ENCODE measurements at places on chromosomes 6 and 20. TPM values are rescaled to one million over a fixed set of nuclear protein-coding genes. Genes with fewer than 3 reads are reported as not detected.
A peak's percentile ranks its signal among the peaks of the same experiment; 100 is the strongest.

DNA sequence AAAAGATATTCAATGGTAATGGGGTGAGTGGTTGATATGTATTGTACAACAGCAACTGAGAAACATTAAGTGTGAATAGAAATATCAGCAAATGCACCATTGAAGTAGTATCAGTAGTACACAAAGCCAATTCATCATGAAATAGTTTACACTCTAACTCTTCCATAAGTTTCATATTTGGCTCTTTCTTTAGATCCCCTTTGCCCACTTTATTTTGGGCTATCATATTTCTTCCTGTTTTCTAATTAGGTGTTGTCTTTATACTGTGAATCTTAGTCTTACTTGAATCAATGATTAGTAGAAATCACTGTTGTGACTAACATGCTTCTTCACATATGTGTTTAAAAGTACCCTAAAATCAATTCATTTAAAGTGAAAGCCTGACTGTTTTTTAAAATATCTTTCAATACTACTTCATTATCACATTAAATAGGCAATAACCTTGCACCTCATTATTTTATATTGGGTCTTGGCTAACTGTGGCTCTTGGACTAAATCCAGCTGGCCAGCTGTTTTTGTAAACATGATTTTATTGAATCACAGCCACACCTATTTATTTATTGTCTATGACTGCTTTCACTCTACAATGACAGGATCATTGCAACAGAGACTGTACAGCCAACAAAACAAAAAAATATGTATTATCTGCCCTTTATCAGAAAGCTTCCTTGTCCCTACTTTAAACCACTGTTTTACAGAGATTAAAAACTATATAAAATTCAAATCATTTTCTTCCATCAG lies 38.9 kb downstream of the EYS start:
- no peak overlapping the region for H3K27ac ChIP-seq
- DNase-seq: no peak
- H3K4me3 ChIP-seq: no peak overlapping the region
- no peaks in the 10 kb centered on the region for H3K4me1 ChIP-seq

DNA sequence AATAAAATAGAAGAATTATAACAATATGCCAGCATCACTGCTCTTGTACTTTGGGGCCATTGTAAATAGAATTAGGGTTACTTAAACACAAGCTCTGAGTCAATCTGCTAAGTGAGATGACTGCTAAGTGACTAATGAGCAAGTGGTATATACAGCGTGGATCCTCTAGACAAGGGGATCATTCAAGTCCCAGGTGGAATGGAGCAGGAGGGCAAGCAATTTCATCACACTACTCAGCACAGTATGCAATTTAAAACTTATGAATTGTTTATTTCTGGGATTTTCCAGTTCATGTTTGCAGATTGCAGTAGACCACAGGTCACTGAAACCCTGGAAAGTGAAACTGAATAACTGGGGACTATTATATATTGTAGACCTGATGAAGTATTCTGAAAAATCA lies 235.3 kb downstream of the BTBD3 start:
- no peaks in the 10 kb centered on the region for H3K36me3 ChIP-seq
- DNase-seq: no peak
- H3K27ac ChIP-seq: no peak overlapping the region

DNA sequence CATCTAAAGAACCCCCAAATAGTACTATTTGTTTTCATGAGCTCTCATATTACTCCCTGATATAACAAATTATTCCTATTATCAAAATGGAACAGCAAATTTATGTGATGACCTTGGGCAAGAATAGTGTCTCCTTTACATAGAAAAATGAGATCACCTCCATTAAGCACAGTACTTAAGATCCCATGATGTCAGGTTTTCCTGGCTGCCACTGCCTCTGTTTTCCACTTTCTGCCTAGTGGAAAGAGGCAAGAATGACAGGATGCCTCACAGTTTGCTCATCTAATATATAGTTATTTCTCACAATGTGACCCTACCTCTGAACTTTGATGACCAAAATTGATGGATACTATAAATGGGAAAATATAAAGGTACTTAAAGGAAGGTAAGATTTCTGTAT lies 260.1 kb upstream of the SGK1 start:
- no peak overlapping the region for H3K4me3 ChIP-seq
- no peak for DNase-seq

DNA sequence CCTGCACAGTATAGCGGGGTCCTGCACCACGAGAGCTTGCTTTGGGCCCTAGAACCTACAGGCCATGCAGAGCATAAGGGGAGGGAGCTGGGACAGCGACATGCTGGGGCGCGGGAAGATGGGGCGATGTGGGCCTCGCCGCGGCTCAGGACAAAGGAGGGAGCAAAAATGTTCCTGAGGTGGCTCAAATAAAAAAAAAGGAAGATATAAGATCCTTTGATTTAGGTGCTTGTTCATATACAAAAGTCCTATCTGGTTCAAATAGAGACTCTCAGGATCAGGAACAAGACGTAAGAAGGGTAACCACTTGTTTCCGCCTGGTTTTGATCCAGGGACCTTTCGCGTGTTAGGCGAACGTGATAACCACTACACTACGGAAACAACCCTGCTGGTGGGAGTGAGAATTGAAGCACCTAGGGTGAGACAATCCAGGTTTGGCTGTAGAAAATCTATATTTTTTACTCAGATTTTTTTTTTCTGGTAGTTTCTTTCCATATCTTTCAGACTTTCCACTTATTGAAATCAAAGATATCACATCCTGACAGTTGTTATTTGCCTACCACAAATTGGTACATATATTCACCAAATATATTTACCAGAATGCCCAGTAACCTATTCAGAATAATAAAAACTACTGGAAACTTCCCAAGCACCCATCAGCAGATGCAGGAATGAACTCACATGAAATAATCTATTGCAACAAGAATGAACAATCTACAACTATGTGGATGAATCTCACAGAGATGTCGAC lies 177.9 kb upstream of the ZNF184 start:
- H3K27ac ChIP-seq: no peak overlapping the region
- H3K4me1 ChIP-seq: no peaks in the 10 kb centered on the region
- H3K36me3 ChIP-seq: no peaks in the 10 kb centered on the region
- no peak for DNase-seq
- H3K27me3 ChIP-seq: peaks cover 86% of the 10 kb centered on the region

DNA sequence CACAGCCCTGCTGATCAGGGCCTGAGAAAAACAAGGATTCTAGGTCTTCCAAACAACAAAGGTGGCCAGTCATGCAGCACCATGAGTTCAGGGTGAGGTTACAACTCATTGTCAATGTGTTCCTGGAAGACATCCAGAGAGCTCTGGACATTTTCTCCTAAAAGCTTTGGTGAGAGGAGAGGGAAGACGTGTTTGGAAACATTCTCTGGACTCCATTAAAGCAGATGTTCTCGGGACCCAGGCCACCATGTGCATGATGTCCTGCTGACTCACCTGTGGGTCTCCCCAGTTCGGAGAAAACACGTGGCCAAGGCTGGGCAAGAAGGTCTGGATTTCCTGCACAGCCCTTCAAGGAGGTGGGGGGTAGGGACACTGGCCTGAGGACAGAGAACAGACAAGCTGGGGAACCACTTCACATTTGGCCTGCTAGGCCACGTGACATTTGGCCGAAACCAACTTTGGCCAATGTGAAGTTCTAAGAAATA lies 61.6 kb downstream of the KCNB1 start:
- no peaks in the 10 kb centered on the region for H3K36me3 ChIP-seq
- H3K27ac ChIP-seq: peak overlapping the region; percentile 78
- no peak for DNase-seq
- peaks cover 15% of the 10 kb centered on the region for H3K27me3 ChIP-seq

DNA sequence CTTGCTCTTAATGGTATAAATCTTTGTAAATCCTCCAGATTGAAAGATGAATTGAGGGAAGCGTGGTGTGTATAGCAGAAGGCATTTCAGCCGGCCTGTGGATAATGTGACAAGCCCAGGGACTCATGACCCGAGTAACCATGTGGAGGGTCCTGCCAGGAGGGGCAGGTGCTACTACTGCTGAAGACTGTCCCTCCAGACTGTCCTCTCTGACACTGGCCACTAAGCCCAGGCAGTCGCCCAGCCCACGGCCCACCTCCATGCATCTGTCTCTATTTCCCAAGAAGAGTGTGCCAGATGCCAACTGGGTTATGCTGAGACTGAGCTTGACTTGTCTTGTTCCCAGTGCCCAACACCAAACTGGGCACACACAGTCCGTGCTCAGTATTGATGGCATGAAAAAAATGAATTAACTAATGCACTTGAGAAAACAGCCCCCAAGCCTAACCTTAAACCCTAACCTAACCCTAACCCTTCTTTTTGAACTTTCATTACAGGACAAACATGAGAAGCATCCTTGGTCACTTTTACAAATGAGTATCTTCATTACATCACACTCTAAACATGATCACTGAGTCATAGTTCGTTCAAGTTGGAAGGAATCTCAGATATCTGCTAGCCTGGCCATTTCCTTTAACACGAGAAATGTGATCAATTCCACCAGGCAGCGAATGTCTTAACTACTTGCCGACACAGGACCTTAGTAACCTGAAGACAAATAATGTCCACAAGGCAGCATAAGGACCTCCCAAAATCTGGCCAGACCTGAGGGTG lies 182.2 kb upstream of the RREB1 start:
- peak overlapping the region; percentile 71 for H3K27ac ChIP-seq
- no peak overlapping the region for H3K4me3 ChIP-seq
- H3K4me1 ChIP-seq: peaks cover 75% of the 10 kb centered on the region

DNA sequence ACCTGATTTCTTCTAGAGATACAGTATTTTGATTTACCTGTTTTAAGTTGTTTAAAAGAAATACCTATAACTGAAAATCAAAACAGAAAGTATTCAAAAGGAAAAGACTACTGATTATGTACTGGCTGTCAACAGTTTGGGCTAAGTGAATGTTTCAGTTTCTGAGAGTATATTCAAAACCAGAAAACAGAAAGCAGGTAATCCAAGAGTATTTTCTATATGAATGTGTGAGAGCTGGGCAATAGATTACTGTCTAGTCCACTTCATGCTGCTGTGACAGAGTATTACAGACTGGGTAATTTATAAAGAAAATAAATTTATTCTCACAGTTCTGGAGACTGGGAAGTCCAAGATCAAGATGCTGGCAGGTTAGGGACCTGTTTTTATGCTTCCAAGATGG lies 261.0 kb downstream of the ARHGAP18 start:
- no peak for DNase-seq
- no peaks in the 10 kb centered on the region for H3K36me3 ChIP-seq
- no peak overlapping the region for H3K4me3 ChIP-seq

- no peaks in the 10 kb centered on the region for H3K4me1 ChIP-seq
- H3K36me3 ChIP-seq: peaks cover 28% of the 10 kb centered on the region
- no peak overlapping the region for H3K4me3 ChIP-seq
Observed at GRCh38 chr20:63592661-63593060, 18.6 kb upstream of the HELZ2 start.

The OOEP gene
- total RNA-seq: 0.35 TPM

The GRM4 gene
- total RNA-seq: not detected

The CCM2L gene
- 0.80 TPM for total RNA-seq

The SYNDIG1 gene
- not detected for total RNA-seq

The LY6G6C gene
- total RNA-seq: 1.3 TPM

The SEMG1 gene
- total RNA-seq: not detected

The ZNF831 gene
- total RNA-seq: 0.53 TPM

The PTGIS gene
- total RNA-seq: 13.0 TPM

All from esophagus squamous epithelium (tissue), 5 donors.